Foreskin fibroblast (primary cell): ENCODE measurements at places on chromosomes 6 and 20.
A peak's percentile ranks its signal among the peaks of the same experiment; 100 is the strongest.

GRCh38 chr6:135464634-135465033 is 32.9 kb downstream of the AHI1 start:
- no peak for DNase-seq

DNA sequence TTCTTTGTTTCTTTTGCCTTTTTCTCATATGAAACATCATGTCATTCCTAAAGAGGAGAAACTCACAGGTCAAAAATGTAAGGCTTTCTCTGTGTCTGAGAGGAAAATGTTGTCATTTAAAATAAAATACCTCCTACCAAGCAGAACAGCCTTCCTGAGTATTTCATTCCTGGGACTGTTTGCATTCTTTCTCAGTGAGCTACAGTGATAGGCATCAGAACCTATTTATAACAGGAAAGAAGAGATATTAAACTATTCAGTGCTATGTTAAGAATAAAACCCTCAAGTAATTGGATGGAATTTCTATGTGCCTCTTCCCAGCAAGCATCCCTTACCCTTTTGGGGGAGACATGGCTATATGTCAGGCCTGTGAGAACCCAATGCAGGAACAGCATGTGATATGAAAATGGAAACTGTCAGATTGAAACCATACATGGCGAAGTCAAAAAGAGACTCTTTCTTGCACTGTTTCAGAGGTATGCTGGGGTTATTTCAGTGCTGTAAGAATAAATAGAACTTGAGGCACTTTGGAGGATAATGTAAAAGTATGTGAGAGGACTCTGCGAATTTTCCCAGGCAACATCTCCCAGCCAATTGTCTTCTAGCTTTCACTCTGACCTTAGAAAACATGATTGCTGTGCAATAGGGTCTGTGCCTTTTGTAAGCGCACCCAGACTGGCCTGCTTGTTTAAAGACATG is 133.8 kb upstream of the CCN2 start:
- peak; percentile 87 for DNase-seq

- DNase-seq, result no peak
These were observed 29.0 kb downstream of the MYLIP start for GRCh38 chr6:16157909-16158308.

- peak; percentile 11 for DNase-seq
These were observed 834.2 kb downstream of the KIF16B start for GRCh38 chr20:15739035-15739434.

DNA sequence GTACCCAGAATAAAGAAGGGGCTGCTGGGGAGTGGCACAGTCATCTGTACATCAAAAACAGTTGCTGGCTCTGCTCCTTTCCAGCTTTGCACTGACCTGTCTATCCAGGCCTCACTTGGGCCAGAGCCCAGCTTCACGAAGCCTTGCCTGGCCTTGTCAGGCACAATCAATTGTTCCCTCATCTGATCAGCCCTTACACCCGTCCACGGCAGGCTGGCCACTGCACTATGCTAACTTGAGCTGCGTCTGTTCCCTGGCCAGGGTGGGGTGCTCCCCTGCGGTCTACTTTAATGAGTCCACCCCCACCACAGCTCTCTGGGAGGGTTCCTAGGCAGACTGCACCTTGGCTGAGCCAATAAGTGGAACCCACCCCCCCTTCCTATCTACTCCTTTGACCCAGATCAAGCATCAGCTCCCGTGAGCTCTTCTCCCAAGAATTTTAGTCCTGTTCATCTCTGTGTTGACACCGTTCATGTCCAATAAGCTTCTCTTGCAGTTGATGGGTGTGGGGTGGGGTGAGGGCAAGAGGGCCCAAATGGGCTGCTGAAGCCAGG is 74.3 kb upstream of the MLN start:
- no peak for DNase-seq

- no peak for DNase-seq
These were observed 175.2 kb downstream of the CDKAL1 start for GRCh38 chr6:20709451-20709850.

- peak; percentile 37 for DNase-seq
These were observed 45.9 kb downstream of the ZNF217 start for GRCh38 chr20:53547664-53548239.

- DNase-seq, result peak; percentile 12
These were observed 154.9 kb downstream of the OR2B2 start for GRCh38 chr6:27757307-27757706.

DNA sequence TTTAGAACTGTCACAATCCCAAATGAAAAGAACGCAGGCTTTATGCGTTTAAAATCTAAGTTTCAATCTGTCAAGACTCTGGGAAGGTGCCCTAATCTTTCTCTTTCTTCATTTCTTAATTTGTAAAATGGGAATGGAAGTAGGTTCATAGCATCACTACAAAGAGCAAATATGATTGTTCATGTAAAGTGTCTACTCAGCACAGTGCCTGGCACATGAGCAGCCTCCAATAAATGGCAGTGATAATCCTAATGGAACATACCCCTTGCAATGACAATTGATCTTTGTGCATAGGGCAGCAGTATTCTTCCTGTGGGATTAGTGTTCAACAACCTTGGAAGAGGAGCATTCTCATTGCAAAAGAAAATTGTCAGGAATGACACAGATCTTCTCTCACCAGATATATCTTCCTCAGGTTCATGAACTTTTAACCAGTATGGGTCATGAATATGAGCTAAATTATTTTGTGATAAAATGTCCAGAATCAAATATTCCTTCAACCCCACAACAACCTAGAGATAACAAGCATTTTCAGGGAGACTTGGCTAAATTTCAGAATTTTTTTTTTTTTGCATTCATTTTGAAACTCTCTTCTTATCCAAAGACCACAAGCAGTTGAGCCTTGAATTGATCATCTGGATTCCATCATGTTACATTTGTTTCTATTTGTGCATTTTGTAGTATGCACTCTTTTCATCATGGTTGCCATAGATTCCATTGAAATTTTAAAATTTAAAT is 149.1 kb downstream of the TBX18 start:
- DNase-seq, result peak; percentile 31

- no peak for DNase-seq
These were observed 65.2 kb upstream of the EDN3 start for GRCh38 chr20:59235226-59235625.

DNA sequence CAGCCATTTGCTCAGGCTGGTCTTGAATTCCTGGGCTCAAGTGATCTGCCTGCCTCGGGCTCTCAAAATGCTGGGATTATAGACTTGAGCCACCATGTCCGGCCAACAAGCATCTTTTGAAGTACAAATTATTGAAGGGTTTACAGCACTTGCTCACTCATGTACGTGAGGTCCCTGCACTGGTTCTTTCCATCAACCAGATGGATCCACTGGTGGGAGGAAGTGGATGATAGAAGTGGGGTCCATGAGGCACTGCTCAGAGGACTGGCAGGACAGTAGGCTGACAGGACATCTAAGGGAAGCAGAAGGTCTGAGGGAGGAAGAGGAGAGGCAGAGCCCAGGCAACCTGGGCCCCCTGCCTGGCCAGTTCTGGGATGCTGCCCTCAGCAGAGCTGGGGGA is 109.2 kb upstream of the NXT1 start:
- no peak for DNase-seq

DNA sequence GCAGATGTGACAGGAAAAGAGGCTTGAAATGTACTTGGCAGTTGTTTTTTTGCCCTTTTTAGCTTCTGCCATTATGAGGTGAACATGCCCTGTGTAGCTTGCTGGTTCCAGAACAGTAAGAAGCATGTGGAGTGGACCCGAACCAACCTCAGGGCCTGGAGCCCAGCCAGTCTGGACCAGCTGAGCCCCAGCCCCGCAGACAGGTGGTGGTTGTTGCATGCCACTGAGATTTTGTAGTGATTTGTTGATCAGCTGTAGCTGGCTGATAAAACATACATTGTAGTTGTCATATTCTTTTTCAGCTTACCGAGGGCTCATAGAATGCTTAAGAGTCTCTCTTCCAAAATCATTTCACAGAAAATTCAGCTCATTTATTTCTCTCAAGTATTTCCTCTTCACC is 182.2 kb downstream of the FARS2 start:
- DNase-seq, result no peak

DNA sequence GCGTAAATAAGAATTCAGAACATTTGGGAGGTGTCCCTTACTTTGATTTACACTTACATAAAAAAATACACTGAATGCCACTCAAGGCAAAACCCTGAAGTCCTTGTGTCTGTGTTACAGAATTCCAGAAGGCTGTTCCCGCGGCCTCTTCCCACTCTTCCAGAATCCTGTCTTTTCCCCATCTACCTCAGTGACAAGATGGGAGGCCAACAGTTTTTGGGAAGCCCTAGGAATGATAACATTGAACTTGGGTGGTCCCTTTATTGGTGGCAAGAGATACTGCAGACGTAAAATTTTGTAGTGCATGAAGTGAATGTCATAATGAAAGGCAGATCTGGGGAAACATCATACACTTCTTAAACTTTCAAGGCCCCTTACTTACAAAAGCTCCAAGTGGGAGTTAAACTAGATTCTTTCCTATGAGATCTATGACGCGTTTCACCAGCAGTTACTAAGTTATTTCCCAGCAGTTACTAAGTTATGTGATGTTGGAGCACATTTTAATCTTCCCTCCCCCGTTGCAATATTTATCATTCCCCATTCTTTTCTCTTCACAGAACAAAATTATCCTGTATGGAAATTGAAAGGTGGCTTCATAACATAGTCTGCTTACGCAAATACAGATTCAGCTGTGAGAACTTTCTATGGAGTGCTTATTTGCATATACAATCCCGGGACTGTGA is 79.5 kb downstream of the BCAS1 start:
- no peak for DNase-seq

- no peak for DNase-seq
These were observed 19.0 kb downstream of the LRRC1 start for GRCh38 chr6:53813801-53814200.

- DNase-seq, result peak; percentile 85
These were observed 627.5 kb downstream of the COL12A1 start for GRCh38 chr6:74578339-74578738.

DNA sequence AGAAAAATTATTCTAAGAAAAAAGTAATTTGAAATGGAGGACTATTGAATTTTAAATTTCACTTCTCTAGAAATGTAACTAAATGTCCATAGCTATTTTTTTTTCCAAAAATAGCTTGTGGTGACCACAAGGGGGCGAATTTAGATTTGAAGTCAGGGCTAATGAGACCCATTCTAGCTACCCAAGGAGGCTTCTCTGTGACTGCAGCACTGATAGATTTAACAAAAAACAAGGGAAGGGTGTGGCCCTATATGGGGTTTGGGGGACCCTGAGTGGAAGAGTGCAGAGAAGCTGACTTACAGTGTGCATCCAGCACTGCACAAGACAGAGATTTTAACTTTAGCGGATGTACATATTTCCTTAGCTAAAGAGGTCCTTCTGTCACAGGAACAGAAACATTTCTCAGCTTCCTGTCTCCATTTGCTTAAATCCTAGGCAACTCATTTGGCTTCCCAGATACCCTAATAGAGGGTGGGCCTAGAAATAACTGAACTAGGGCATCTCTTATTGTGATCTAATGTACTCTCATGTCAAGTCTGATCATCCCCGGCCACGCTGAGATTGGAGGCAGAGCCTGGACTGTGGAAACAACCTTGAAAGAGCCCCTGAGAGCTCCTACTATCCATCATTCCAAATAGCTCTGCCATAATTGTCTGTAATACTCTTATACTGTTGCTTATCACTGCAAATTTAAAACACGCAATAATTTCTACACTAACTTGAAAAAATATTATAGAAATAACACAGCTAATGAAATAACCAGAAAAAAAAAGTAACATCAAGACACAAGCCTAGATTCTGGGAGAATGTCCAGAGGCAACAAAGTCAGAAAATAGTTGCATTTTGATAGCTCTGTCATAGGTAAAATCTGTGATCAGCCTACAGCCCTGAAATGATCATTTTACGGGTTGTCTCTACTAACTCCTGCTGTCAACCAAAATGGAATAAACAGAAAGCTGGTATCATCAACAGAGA is 93.6 kb downstream of the SNAP91 start:
- DNase-seq, result peak; percentile 52

DNA sequence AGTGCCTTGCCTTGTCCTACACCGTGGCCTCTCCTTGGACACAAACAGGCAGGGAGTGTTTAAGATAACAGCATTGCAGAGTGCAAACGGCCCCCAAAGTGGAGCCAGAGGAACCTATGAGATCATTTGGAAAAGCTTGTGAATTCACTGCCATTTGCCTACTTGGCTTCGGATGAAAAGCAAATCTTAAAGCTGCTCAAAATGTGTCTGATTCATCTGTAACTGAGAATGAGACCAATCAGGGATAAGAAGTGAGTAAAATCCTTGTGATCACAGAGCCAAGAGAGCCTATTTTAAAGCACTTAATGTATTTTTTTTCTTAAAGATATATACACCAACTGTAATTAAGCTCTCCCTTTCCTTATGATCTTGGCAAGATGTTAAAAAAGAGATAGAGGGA is 65.7 kb upstream of the BACH2 start:
- no peak for DNase-seq

- DNase-seq, result no peak
These were observed 164.8 kb downstream of the SOBP start for GRCh38 chr6:107654764-107655163.

- DNase-seq, result peak; percentile 6
These were observed 81.6 kb downstream of the C6orf118 start for GRCh38 chr6:165227644-165228329.

DNA sequence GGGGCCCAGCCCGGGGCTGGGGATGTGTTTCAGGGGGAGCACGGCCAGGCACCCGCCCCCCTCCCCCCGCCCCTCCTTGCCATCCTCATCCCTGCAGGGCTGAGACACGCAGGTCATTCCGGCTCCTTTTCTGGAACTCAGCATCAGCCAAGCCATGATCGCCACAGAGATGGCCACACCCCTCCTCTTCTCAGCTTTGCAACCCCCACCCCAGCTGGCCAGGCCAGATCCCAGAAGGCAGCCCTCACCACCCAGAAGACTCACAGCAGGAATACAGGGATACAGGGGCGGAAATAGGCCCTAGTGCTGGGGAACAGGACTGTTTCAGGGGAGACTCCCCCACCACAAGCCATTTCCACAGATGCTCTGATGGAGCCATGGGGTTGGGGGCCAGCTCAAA is 33.5 kb downstream of the YTHDF1 start:
- DNase-seq, result no peak

DNA sequence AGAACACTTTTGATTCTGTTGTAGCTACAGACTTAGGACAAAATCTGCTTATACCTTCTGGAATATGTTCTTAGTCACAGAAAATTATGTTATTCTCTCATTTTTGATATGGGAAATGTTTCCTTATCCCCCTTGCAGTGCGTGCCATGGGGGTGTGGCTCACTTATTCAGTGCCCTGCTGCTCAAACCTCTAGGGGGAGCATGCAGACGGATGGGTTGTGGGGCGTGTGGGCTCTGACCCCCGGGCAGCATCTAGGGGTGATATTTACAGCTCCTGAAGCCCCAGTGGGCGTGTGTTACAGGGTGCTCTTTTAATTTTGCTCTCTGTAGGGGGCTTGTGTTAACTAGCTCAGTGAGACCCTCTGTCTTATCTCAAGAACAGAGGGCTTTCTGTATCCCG is 61.3 kb upstream of the FERMT1 start:
- DNase-seq, result no peak
